Activated CD4-positive, CD25-positive, alpha-beta regulatory T cell treated with anti-CD3 and anti-CD28 coated beads, Interleukin-2, amount 50 U/mL, for 16 hours (primary cell): ENCODE measurements at places on chromosomes 2 and 18.

GRCh38 chr2:66587216-66587615, 152.3 kb downstream of the MEIS1 start:
- no peak for DNase-seq

- DNase-seq: no peak
Observed at GRCh38 chr2:134461511-134461910, 207.6 kb downstream of the MGAT5 start.

DNA sequence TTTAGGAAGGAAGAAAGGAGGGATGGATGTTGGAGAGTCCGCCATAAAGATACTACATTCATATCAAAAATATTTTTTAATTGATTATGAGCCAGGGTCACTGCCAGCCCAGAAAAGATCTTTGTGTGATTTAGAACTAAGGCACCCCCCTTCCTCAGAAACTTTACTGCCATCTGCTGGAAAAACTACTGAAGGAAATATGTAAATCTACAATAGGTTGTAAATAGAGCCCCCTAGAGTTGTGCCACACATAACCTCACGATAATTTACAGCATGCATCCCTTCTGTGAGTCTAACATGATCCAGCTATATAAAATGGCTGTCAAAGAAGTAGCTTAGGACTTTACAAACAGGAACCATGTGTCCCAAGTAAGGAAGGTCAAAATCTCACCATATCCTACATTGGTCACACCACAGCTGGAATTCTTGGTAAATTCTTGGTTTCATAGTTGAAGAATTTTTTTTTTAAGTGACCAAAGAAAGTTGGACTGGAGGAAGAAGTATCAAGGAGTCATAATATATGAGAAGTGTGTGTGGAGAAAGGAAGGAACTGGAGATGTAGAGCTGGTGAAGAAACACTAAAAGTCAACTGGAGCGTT, 152.5 kb downstream of the CYP26B1 start:
- DNase-seq: no peak

DNA sequence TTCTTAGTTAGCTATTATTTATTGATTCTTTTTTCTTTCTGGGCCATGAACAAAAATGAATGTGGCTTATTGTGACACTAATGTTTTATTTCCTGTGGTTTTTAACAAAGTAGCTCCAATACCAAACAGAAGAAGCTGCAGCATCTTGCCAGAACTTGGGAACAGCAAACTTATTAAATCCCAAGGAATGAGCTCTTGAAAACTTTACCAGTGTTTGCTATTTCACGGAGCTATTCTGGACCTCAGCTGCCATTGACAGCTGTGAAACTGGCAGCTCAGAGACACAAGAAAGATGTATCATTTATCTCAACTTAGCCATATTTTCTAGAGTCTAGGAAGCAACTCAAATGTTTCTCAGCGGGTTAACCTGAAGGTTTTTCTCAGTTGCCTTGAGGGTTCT, 91.0 kb upstream of the NEUROD1 start:
- DNase-seq: no peak

DNA sequence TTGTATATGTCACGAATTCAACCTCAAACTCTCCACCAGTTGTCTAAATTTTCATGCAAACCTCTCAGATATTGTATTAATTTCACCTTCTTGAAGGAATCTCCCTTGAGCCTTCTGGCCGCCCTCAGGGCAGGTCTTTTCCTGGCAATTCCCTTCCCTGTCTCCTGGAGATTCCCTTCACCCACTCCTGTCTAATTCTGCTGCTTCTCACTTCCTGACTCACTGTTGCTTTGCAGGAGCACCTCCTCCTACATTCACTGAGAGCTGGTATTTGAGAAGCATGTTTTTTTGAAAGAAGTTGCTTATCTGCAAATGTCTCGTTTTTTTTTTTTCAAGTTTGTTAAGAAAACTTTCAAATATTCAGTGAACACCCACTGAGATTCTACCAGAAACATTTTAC, 79.9 kb upstream of the OTOS start:
- no peak for DNase-seq

- no peak for DNase-seq
Observed at GRCh38 chr18:75249672-75250470, 39.3 kb downstream of the TSHZ1 start.

GRCh38 chr2:124153713-124154112, 128.6 kb downstream of the CNTNAP5 start:
- DNase-seq: no peak

GRCh38 chr2:203878063-203878462, 10.5 kb downstream of the CTLA4 start:
- DNase-seq: no peak

DNA sequence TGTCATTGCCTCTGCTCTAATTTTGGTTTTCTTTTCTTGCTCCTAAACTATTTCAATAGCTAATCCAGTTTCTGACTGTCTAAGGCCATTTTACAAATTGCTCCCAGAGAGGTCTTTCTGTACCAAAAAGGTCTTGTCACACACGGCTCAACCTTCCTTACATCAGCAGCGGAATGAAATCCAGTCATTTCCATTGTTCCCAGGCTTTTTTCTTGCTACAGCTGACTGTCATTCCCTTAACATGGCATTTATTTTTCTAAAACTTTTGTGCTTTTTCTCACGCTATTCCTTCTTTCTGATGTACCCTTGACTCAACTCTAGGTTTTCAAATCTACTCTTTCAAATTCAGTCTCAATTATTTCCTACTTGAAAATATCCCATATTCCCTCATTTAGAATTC, 24.3 kb downstream of the FAM171B start:
- no peak for DNase-seq

DNA sequence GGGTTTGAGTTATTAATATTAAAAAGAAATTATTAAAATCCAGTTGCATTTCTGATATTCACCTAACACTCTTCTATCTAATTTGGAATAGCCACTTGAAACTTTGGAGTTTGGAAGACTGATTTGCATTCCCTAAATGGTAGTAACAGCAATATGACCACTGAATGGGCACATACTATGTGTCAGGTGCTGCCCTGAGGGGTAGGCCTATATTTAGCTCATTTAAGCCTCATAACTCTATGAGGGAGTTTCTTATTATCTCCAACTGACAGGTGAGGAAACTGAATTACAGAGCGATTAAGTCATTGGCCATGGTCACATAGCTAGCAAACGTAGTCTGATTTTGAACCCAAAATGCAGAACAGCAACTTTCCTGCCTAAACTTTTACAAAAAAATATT, 77.3 kb downstream of the VWA3B start:
- DNase-seq: no peak

- DNase-seq: no peak
Observed at GRCh38 chr2:205706769-205707381, 24.6 kb downstream of the NRP2 start.

DNA sequence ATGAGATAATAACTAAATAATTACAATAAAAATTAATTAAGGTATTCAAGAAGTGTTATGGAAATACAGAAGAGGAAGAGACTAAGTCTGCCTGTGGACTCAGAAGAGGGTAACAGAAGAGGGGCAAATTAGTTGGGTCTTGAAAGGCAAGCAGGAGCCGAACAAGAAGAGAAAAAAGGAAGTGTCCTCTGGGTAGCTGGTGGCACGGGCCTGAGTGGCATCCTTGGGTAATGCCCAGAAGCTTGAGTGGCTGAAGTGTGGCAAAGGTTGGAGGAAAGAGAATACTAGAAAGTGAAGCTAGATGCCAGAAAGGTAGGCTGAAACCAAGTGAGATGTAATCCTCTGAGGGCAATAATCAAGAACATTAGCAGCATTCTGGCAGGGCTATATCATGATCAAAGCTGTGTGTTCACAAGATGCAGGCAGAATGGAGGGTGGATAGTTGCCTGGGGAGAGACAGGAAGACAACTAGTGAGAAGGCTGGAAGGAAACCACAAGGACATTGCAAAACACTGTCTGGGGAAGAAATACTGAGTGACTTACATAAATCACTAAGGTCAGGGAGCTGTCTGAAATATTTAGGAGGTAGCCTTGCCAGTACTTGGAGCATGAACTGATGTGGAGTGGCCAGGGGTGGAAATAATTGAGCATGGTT, 16.2 kb downstream of the DOCK10 start:
- no peak for DNase-seq

DNA sequence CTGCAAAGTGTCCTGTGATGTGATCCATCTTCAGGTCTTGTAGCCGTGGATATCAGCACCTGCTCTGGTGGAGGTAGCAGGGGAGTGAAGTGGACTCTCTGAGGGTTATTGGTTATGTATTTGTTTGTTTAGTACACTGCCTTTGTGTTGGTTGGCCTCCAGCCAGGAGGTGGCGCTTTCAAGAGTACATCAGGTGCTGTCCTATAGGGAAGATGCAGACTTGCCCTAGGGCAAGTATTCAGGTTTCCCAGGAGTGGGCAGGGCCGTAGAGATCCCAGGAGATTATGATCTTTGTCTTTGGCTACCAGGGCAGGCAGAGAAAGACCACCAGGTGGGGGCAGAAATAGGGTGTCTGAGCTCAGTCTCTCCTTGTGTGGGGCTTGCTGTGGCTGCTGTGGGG, 411.8 kb downstream of the SOX11 start:
- DNase-seq: no peak

DNA sequence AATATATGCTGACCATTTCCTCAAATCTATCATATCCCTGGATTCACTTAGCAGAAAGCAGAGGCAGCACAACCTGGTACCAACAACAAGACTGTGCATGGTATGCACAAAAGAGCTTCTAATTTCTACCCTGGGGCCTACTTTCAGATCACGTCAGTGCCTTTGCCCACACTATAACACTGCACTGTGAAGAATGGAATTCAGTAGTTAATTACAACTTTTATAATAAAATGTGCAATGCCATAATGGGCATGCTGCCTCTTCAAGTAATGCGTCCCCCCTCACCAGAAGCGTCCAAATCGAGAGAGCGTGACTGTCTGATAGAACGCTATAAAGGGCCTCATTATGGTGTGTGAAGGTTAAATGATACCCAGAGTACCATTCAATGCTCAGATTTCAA, 328.1 kb upstream of the PKDCC start:
- DNase-seq: no peak

- DNase-seq: no peak
Observed at GRCh38 chr2:36420569-36421181, 65.1 kb downstream of the CRIM1 start.

DNA sequence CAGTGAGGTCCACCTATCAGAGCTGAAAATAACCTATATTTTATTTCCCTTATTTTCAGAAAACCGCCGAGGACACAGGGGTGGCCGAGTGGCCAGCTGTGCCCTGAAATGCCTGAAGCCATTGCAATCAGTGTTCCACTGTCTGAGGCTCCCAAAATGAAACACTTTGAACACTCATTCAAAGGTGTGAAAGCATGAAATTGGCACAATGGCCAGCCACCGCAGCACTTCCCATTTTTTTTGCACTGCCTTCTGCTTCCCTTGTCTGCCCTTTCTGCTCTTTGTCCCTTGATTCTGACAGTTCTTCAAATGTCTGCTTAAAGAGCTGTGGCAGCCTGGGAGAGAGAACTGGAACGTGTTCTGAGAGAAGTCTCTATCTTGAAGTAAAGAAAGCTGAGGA, 1127.5 kb upstream of the CELF4 start:
- DNase-seq: no peak

GRCh38 chr2:127451981-127452380, 33.8 kb downstream of the PROC start:
- DNase-seq: no peak

GRCh38 chr2:115910270-115910669, 1467.8 kb downstream of the DPP10 start:
- DNase-seq: no peak

GRCh38 chr18:79629249-79629558, 50.4 kb upstream of the CTDP1 start:
- no peak for DNase-seq

GRCh38 chr18:61333746-61334490, 688 bp downstream of the CDH20 start:
- DNase-seq: no peak

DNA sequence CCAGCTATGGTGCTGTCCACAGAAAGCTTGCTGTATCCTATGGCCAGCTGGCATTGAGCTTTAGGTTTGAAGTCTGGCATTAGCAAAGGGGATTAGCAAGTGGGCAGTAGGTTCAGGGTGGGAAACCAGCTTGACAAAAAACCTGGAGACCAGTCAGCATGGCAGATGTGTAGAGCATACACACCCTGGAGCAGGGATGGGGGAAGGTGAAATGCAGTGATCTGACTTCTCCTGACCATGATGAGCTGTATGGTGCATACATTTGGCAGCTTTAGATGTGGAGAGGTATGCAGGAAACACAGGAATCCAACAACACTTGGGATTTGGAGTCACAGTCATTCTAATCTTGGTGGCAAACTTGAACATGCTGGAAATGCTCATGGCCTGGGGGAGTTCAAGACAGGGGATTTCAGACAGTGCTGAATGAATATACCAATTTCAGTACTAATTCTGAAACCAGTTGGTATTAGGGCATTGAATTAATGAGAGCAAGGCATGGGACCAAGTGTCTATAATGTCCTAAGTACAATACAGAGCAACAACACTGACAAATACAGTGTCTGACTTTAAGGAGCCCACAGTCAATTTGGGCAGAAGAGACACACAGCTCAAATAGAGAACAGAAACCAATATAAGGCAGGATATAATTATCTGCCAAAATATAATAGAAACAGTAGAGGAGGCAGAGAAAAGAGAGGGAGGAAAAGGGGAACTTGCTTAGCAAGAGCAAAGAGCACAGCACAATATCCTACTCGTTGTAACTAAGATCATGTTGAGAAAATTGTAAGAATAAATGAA, 11.8 kb downstream of the ARHGAP15 start:
- DNase-seq: no peak

DNA sequence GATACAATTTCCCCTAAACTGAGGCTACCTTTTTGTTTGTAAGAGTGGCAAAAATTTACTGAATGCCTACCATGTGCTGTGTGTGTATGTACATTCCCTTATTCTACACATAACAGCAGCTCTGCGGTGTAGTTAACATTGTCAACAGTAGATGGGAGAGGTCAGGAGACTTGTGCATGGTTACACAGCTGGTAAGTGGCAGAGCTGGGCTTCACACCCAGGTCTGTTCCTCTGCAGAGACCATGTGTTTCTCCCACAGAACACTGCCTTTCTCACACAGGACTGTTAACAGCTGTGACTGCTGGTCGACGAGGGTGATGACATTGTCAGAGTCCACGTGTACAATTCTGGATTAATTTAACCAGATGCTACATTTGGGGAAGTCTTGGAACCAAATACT, 49.1 kb downstream of the EML6 start:
- DNase-seq: no peak

- no peak for DNase-seq
Observed at GRCh38 chr18:32598144-32598543, 127.5 kb upstream of the GAREM1 start.

GRCh38 chr2:232971744-232972143, 41.3 kb downstream of the NGEF start:
- DNase-seq: no peak

- no peak for DNase-seq
Observed at GRCh38 chr2:157124731-157125130, 132.8 kb upstream of the GALNT5 start.

GRCh38 chr2:23452853-23453420, 68.0 kb downstream of the KLHL29 start:
- no peak for DNase-seq

- no peak for DNase-seq
Observed at GRCh38 chr18:54975598-54975997, 16.3 kb upstream of the CCDC68 start.

GRCh38 chr2:31698722-31699121, 118.0 kb upstream of the SRD5A2 start:
- no peak for DNase-seq
